Brain microvascular endothelial cell (primary cell): ENCODE measurements at places on chromosomes 4 and X.

DNA sequence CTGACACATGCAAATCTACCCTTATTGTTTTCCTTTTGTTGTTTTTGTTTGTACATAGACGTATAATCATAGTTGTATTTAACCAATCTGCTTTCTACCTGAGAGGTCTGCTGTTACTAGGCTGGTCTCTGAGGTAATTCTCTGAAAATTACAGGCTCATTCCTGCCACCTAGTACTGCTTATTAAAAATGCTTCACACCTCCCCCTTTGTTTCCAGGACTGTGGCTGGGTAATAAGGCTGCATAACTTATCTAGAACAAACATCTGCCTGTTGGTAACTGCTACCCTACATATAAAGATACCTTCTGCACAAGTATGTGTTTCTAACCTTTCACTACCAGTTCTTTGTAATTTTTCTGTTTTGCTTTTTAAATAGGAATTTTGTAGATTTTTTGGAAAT, 34.2 kb downstream of the COX7B2 start:
- DNase-seq = no peak

DNA sequence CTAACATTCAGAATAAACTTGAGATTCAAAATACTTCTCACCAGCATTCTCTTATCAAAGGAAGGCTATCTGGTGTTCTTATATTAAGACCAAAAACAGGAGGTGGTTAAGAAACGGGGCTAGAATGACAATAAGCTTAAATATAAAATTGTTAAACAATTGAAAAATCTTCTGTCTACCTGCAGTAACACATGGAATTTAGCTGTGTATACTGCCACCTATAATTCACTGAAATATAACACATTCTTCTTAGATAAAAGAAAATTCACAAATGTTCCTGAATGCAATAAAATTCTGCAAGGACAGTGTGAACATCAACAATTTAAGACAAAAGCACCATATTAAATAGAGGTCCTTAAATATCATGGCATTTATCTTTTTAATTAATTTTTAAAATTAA, 11.5 kb upstream of the PCDH10 start:
- DNase-seq = no peak

- DNase-seq = no peak
Measured at GRCh38 chr4:101706535-101707057, 83.9 kb upstream of the BANK1 start.

DNA sequence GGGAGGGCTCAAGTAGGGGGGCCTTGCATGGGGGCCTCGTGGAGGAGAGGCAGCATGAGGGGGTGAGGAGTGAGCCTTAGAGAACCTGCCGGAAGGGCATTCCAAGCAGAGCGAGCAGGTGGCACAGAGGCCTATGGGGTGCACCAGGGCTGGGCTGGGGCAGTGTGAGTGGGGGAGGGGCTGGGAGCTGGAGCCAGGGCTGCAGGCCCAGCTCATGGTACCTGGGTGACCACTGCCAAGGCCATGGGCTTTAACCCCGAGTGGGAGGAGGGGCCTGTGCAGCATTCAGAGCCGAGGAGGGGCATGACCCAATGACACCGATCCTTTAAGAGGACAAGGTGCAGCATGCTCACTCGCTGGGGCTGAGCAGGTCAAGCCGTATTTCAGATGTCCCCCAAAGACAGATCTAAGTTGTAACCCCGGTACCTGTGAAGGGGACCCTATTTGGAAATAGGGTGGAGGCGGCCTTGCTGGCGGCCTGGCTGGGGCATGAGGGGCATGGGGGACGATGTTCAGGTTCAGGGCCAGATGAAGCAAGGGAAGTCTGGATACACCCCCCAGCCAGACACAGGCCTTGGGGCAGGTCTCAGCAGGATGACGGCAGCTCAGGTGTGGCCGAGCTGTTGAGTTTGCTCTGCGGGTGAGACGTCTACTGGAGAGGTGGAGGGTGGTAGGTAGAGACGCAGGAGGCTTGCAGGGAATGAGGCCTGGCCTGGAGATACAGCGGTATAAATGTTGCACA, 137.0 kb downstream of the CPZ start:
- DNase-seq = no peak

- DNase-seq = no peak
Measured at GRCh38 chr4:21139327-21139726, 439.1 kb downstream of the PACRGL start.

DNA sequence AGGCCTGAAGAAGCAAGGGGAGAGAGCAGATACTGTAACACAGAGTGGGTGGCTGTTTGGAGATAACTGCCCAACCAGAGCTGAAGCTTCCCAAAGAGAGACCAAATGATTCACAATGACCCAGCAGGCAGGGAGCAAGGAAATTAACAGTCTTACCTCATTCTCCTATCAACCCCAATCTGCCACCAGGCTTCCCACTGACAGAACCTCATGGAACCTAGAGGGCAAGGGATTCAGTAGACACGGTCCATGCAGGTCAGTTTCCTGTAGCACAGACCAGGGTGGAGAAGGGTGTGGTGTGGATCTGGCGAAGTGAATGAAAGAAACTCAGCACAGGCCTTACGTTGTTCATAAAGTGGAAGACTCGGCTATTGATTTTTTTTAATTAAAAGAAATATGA, 60.7 kb upstream of the ALB start:
- no peak for DNase-seq

DNA sequence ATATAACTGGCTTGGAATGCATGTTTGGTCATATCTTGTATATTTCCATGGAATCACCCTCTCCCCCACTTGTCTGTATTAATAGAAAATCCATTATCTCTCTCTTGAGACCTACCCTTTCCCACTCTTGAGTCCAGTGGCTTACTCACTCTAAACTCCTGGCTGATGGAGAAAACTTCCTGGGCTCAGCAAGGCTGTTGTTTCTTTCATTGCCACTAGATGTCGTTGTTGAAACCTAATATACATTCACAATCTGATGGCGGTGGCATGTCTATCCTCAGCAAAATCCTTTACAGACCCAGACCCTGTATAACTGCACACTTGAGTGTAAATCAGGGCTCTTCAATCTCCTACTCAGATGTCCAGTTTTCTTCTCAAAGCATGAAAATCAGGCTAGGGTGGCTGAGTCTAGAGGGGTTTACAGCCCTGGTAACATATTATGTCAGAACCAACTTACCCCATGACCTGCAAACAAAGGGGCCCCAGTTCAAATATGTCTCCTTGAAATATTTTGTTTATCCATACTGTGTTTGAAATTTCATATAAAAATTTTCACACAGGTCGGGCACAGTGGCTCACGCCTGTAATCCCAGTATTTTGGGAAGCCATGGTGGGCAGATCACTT, 70.0 kb upstream of the FAM241A start:
- peak; percentile 83 for DNase-seq

DNA sequence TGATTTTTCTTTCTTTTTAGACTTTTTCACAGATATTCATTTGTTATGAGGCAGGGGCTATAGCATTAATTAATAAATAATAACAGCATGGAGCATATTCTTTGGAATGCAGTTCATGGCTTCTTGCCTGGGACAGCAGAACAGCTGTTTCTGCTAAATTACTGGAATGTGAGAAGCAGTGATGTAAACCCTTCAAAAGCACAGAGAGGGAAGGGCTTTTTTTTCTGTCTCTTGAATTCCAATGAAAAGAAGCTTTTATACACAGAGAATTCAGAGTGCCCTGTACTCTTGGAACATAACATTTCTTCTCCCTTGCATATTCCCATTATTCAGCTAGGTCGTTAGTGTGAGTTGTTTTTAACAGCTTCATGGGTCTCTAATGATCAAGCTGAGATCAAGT, 28.5 kb upstream of the ANK2 start:
- DNase-seq = no peak

DNA sequence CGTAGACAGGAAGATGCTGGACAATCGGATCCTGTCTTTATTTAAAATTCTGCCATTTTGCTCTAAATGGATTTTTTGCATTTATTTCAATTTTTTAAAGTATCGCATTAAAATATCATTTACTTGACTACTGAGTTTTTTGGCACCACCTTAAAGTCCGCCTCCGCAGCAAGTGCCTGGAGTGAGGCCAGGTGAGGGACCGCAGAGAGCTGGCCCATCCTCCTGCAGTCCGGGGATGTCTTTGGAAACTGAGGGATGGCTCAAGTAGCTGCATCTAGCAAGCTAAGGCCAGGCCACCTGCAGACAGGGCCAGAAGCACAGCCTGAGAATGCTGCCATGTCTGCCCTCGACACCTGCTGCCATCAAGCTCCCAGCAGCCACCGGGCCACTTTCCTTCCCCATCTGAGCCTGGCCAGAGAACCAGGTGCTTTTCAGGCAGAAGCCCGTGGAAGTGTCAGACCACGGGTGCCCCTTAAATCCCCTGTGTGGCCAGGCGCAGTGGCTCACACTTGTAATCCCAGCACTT, 69.6 kb downstream of the ABLIM2 start:
- DNase-seq = no peak

- no peak for DNase-seq
Measured at GRCh38 chr4:156824451-156825060, 147.0 kb downstream of the PDGFC start.

DNA sequence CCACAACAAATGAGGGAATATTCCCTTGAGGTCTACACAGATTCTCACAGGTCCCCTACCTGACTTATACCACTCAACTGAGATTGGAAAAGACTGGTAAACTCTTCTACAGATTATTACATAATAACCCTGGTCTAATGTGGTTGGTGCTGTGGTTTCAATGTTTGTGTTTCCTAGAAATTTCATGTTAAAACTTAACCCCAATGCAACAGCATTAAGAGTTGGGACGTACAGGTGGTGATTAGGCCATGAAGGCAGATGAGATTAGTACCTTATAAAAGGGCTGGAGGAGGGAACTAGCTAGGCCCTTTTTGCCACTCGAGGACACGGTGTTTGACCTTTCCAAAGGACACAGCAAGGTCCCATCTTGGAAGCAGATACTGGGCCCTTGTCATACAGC, 84.3 kb upstream of the TAPT1 start:
- DNase-seq = no peak

GRCh38 chr4:26723216-26723615, 137.4 kb upstream of the STIM2 start:
- DNase-seq = no peak

- peak; percentile 20 for DNase-seq
Measured at GRCh38 chrX:134459683-134460004, 321 bp upstream of the HPRT1 start.

- peak; percentile 67 for DNase-seq
Measured at GRCh38 chr4:8274765-8275547, 5.4 kb downstream of the HTRA3 start.

GRCh38 chr4:13891544-13891939, 264.0 kb upstream of the BOD1L1 start:
- no peak for DNase-seq

- DNase-seq = no peak
Measured at GRCh38 chr4:83217721-83218522, 66.7 kb downstream of the COQ2 start.

- DNase-seq = no peak
Measured at GRCh38 chr4:25862411-25863346, at the start of gene SEL1L3. Gene SEL1L3 (minus strand): TSS chr4:25862988. CDS start chr4:25862836, 152 bp downstream.

DNA sequence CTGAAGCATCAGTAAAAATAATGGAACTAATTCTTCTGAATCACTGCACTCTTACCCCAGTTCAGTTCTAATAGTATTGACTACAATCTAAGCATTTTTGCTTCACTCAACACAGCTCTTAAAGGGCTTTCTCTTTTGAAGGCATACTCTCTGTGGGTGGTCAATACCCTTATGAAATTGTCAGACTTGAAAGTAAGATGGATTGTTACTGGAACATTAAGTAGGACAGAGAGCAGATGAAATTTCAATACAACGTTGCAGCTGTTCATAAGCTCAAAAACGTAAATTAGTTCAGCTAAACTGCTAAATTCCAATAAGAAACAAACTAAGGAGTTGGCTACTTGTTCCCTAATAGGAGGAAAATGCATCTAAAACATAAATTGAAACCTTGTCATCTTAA, 352.3 kb upstream of the TENM3 start:
- no peak for DNase-seq

- DNase-seq = peak; percentile 47
Measured at GRCh38 chr4:118281611-118282442, 71.0 kb downstream of the PRSS12 start.

GRCh38 chrX:119497185-119497584, 28.9 kb downstream of the SLC25A5 start:
- no peak for DNase-seq

- DNase-seq = no peak
Measured at GRCh38 chr4:172851534-172851933, 317.1 kb upstream of the GALNT7 start.

GRCh38 chr4:180304321-180304720, 1938.9 kb upstream of the TENM3 start:
- no peak for DNase-seq

GRCh38 chr4:3387154-3387942, 54.4 kb upstream of the HGFAC start:
- DNase-seq = no peak

- peak; percentile 12 for DNase-seq
Measured at GRCh38 chr4:83561381-83561780, 25.5 kb downstream of the GPAT3 start.

DNA sequence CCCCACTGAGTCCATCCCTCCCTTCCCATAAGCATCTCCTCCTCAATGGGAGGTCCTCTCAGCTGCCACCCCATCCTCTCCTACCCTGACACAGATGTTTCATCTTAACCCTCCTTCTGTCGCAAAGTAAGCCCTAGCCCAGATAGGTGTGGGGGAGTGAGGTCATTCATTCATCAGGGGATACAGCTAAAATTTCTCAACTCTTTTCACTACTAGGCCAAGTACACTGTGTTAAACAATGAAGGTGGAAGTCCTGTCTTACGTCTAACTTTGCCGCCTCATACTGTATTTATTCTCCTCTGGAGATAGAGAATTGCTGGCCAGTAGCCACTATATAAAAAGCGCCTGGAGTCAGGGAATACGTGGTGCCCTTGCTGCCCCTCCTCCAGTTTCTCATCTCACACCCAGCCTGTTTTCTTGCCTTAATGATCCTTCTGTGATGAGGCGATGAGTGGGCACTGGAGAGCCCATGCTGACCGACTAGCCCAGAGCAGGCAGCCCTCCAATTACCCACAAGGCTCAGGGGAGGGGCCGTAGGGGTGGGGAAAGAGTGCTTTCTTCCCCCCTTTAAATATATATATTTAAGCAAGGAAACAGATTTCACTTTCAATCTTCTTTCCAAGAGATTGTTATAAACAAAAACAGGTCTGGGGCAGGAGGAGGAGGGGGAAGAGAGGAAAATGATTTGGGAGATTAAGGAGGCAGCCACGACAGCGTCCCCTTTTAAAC, 149.5 kb downstream of the PJA1 start:
- no peak for DNase-seq

DNA sequence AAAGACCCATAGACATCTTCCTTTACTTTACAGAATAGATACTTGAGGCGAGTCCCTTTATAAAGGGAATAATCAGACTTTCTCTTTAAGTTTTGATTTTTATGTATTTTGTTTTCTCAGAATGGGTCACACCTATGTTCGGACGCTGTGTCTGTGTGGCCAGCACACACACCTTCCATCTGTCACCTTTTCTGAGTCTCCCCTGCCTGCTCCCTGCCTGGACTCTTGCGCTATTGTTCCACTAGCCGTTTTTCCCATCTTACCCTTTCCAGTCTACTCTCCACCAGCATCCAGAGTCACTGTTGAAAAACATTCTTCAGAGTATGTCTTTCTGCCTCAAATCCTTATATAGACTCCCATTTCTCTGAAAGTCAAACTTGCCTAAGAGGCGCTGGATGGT, 236.1 kb downstream of the MAML3 start:
- no peak for DNase-seq
